ENCODE measurements at places on chromosomes 7 and 10.

GRCh38 chr10:59991117-59991516 lies 84.8 kb upstream of the CCDC6 start:
- DNase-seq = no peak

GRCh38 chr7:24786941-24787340 lies 29.7 kb upstream of the GSDME start:
- peak; percentile 94 for DNase-seq

GRCh38 chr10:112782200-112782907 lies 167.7 kb upstream of the TCF7L2 start:
- no peak for DNase-seq

DNA sequence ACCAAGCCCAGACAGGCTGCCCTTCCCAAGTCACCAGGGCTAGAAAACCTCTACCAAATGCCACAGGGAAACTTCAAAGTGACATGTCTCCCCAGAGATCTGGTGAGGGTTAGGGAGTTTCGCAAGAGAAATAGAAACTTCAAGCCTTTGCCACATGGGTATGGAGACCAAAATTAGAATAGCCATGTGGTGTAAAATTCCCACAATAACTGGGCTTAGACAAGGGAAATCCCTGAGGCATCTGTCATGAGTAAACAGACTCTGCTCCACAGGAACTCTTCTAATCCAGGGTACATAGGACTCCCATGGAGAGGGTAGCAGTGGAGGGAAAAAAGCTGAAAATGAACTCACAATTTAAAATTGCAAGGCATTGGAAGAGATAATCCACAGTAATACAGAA lies 14.3 kb downstream of the ADAM12 start:
- DNase-seq = no peak

DNA sequence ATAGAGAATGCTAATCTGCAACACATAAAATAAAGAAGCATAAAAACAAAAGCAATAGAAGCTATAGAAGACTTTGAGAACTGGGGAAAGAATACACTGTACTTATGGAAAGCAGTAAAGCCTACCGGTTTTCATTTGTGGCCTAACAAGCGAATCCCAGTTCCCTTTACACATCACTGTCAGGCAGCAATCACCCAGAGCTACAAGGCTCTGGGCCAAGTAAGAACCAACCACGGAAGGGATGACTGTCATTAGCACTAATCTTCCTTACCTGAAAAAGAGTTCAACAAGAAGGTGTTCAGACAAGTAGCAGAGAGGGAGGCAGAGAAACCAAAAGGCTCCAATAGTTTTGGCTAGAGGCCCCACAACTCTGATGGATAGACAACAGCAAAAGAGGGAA lies 15.0 kb downstream of the CCDC6 start:
- no peak for DNase-seq

DNA sequence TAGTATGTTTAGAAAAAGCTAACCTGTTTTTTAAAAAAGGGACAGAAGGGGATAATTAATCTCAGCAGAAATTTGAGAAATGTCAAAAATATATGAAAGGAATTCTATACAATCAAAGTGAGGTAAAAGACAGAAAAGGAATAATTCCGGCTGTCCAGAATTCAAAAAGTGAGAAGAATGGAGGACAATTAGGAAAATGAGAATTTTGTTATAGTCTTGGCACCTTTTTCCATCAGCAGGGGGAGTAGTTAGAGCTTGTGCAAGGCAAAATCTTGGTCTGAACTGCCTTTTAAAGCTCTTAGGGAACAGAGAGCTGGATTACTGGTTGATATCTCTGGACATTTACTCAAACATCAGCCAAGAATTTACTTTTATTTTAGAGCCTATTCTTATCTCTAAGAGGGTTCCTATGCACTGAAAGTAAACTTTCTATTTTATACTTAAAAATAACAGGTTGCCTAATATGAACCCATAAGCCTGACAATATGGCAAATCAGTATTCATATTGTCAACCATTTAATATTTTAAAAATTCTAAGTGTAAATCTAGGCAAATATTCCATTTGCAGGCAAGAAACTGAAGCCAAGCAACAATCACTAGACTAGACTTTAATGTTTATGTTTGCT lies 185.6 kb downstream of the ANK3 start:
- peak; percentile 6 for DNase-seq

DNA sequence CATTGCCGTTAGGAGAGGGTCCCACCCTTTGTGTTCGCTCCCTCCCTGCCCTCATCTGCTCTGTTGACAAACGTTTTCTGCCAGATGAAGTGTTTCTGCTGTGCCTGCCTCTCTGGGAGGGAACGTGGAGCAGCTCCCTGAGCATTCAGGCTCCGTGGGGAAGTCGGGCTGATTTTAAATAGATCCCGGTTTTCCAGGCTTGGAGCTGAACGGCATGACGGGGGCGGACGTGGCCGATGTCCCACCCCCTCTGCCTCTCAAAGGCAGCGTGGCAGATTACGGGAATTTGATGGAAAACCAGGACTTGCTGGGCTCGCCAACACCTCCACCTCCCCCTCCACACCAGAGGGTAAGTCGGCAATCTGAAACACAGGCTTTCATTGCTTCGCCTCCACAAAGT lies 101.9 kb upstream of the NPS start:
- DNase-seq = no peak

DNA sequence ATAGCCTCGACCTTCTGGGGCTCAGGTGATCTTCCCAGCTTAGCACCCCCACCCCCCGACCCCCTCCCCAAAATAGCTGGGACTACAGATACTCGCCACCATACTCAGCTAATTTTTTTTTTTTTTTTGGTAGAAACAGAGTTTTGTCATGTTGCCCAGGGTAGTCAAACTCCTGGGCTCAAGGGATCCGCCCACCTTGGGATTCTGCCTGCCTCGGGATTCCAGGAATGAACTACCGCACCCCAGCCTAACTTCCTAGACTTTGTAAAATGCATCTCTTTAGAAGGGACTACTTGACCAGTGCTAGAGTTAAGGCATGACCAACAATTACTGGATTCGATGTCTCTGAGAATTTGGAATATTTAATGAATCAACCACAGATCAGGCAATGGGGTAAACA lies 85.9 kb downstream of the MDFIC start:
- DNase-seq = no peak

DNA sequence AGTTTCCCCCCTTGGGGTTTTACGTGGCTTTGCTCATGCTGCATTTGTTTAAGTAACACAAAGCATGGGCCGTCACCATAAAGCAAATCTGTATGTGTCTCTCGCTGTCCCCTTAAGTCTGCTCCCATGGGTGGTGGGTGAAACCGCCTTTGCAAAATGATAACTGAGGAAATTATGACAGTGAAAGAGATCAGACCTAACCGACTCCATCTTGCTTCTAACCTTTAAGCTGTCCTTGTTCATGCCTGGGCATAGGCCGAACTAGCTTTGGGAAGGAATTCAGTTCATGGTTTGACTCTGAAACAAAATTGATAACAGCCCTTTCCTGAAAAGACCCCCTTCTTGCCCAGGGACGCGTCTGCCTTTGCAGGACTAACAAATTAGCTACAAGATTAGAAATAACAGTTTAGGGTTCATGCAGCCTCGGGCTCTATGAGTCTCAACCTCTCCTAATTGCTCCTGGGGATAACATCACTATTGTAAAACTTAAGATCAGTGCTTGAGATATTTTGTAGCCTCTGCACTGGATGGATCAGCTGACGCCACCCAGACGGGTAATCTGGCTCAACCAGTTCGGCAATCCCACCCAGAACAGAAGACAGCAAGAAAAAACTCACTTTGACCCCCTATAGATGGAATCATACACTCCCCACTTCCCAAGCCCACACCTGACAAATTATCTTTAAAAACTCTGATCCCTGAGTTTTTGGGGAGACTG lies 623.7 kb downstream of the TYW1 start:
- DNase-seq = no peak

- no peak for DNase-seq
Observed at GRCh38 chr10:120184547-120185337, 272.3 kb upstream of the PLPP4 start.

DNA sequence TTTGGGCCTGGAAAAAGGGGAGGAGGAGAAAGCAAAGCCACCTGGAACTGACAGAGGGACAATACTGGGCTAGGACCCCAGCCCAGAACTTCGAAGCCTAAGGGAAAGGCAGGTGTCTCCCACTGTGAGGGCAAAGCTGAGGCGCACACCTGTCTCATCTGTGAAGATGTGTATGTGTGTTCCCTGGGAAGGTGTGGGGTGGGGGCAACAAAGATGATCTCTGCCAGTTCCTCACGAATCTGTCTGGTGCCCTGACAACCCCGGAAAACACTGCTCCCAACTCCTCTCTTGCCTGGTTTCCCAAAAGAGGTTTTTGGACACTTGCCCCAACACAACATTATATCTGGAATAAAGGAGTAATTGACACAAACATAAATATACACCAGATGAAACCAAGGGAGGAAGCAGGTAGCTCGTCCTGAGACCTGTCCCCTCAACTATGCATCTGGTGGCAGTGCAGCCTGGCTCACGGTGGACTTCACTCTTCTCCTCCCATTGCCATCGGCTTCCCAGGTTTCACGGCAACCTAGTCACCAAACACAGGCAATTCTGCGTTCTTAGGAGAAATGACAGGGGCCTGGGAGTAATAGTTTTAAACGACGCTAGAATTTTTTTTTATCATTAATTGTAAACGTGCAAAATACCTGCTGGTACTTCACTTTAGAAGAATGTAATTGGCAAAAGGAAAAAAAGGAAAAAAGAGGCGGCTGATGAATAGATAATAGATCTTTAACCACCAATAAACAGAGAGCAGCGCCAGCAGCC lies 1.7 kb upstream of the EMX2 start:
- DNase-seq = no peak

DNA sequence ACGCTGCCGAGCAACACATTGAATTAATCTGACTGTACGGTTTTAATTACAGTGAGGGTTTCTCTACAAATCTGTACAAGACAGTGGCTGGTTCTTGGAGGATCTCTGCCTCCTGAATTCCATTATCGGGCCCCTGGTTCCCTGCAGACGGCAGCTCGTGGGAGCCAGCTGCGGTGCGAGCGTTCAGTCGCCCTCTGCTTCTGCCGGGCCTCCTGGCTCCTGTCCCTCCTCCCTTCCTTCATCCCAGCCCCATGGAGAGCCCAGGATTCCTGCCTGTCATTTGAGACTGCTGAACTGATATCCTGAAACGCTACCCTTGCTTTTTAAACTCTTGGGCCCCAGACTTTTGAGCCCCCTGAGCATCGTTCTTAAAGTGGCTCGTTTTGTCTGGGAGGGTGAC lies 6.6 kb upstream of the DLX6 start:
- DNase-seq = no peak

DNA sequence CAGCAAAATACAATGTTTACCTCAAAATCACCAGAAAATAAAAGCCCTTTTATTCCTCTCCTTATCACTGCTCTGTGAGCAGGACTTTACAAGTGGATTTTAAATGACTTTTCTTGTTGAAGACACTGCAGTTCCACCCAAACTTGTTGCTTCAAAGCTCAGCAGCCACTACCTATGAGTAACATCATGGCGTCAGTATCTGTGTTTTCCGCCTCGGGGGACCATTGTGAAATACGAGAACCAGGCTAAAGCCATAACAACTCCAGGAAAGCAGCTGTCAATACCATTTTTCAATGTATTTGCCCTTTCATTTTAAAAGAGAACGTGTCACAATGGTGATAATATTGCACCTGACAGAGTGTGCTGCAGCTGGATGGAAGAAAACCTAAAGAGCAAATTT lies 284.0 kb upstream of the RNF32 start:
- DNase-seq = no peak

DNA sequence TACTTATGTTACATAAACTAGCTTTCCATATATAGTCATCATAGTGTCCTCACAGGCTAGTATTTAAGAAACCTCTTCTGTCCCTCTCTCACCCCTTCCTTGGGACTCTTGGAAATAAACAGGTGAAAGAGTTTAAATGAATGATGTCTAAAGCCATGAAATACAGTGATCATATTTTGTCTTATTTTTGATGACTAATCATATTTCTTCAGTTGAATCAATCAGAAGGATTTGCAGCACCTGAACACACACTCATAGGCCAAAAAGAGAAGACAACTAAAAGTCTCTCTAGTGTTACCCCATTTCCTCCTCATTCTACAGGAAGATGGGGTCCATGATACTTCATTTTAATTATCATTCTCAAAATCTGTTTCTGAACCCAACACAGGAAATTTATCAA lies 8.6 kb upstream of the ATAD1 start:
- no peak for DNase-seq

GRCh38 chr7:102914585-102914984 lies 1.8 kb downstream of the LRRC17 start:
- no peak for DNase-seq

- peak; percentile 18 for DNase-seq
Observed at GRCh38 chr10:31977440-31978155, 49.0 kb upstream of the ARHGAP12 start.

- DNase-seq = no peak
Observed at GRCh38 chr10:96660297-96660696, 60.0 kb downstream of the PIK3AP1 start.

DNA sequence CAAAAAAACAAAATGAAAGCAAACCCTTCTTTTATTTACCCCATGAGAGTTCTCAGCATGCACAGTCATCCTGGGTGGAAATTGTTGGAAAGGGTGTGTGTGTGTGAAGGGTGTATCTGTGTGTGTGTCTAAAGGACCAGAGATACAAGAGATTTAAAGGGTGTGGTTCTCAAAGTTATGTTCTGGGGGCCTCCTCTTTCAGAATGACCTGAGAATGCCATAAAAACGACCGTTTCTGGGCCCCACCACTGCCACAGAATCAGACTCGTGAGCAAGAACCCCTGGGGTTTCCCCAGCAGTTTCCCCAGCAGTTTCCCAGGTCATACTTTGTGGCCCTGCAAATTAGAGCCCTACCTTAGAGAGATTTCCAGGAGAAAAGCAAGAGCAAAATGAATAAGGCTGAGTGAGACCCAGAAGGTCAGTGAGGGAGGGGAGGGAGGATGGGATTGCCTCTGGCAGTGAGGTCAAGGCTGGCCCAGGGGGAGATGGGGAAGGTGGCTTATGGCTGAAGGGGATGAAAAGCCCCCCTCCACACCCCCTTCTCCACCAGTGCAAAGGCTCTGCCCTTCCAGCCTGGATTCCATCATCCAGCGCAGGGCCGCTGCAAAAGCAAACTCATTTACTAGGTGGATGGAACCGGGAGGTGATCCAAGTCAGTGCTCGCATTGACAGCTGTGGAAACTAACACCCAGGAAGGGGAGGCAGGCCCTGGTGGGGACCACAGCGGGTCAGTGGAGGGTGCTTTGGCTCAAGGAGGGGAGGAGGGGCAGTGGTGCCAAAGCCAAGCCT lies 10.2 kb downstream of the PYROXD2 start:
- no peak for DNase-seq

GRCh38 chr7:47191876-47192291 lies 390.0 kb downstream of the TNS3 start:
- no peak for DNase-seq

Data from Caki2 (cell line).